ENCODE measurements at places on chromosomes 3 and 15.

- no peak for DNase-seq
Observed at GRCh38 chr15:58361273-58361759, 70.5 kb upstream of the LIPC start.

GRCh38 chr3:67648229-67648628 is 6.2 kb downstream of the SUCLG2 start:
- no peak for DNase-seq

DNA sequence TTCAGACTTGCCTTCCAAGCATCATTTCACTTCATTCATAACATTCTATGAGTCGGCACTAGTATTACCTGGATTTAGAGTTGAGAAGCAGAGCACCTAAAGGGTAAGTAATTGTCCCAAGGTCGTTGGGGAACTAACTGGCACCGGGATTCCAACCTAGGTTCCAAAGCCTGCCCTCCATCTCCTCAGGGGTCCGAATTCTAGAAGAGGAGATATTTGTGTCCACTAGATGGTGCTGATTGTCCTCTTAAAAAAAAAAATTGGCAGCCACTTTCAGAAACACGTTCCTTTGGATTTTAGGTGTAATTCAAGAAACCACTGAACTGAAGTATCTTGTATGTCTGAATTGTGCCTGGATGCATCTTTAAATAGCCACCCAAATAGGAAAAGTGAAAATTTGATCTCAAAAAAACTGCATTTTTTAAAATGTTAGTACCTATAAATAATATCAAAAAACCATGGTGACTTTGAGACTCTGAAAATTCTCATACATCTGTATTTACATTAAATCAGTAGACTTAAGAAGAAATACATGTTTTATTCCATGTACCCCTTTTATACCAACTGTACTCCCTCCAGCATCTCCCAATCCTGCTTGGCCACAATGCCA is 3.9 kb upstream of the FSIP1 start:
- no peak for DNase-seq

DNA sequence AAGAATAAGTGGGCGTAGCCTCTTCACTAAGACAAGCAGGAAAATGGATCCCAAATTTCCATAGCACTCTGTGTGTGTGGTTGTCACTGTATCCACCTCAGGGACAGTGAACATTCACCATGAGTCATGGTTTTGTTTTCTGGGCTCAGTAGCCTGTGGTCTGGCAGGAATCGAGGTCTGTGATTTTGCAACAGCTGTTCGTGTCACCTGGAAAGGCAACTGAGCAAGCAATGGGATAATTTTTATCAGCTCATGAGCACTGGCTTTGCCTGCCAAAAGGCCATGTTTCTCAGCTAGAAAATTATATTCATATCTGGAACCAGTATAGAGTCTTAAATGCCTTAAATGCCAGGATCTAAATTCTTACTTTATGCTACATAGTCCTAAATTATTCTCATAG is 60.9 kb downstream of the STRIT1 start:
- DNase-seq: no peak

DNA sequence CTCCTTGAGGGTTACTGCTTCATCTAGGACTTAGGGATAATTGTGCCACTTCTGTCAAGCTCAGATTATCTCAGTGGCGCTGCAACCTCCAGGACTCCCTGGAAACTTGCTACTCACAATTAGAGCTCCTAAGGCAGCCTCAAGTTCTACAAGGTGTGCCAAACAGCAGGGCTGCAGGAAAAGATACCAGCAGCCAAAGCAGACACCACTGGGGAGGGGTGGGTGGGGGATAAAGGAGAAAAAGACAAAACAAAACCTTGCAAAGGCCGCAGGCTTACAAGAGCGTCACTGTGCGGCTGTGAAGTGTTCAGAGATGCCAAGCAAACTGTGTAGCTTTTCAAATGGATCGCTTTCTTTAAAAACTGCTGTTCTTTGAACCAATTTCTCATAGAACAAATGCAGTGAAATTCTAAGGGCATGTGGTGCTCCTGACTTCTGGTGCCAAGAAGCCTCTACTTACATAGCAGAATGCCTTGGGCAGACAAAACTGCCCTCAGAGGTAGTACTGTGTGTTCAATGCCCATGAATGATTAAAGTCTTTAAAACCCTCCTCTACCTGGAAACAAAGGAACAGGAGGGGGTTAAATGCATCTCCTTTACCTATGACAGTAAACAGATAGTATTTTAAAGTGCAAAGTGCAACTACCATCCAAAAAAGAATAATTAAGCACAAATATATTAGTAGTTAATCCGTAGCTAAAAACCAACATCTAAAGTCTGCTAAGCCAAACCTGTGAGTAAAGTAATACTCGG is 353.4 kb downstream of the FOXP1 start:
- no peak for DNase-seq

- no peak for DNase-seq
Observed at GRCh38 chr3:44762170-44762677, 630 bp downstream of the KIF15 start.

GRCh38 chr3:23629181-23629894 is 176.4 kb upstream of the UBE2E1 start:
- no peak for DNase-seq
